ENCODE measurements at places on chromosomes 13 and 19.

- DNase-seq, result no peak
These were observed 378.8 kb downstream of the NDFIP2 start for GRCh38 chr13:79859756-79860155.

- no peak for DNase-seq
These were observed 202.4 kb downstream of the ITGBL1 start for GRCh38 chr13:101654883-101655282.

- no peak for DNase-seq
These were observed 45.2 kb upstream of the GPI start for GRCh38 chr19:34319785-34320184.

DNA sequence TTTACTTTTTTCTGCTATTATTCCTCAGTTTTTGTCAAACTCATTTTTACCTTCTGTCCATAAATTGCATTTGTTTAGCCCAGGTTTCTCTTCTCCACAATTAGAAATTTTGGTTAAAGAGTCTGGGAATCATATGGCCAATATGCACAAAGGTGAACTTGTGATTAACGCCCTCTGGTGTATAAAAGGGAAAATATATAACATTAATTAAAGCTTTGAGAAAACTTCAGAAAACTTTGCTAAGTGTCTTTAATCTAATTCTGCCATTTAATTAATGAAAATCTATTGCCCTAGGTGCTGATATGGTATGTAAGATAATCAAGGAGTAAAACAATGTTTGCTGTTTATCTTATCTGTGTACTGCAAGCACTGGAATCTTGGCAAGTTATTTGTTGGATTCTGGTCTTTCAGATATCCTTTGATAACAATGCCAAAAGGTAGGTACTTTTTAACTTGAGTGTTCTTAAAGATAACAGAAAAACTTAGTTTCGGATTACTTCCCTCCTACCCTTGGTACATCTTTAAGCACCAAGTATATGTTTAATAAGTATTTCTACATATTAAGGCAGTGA lies 402.6 kb downstream of the SUCLA2 start:
- DNase-seq, result no peak

- no peak for DNase-seq
These were observed 91.7 kb upstream of the ANKRD10 start for GRCh38 chr13:111006506-111007031.

GRCh38 chr19:32580353-32580900 lies 563 bp upstream of the PDCD5 start:
- no peak for DNase-seq

DNA sequence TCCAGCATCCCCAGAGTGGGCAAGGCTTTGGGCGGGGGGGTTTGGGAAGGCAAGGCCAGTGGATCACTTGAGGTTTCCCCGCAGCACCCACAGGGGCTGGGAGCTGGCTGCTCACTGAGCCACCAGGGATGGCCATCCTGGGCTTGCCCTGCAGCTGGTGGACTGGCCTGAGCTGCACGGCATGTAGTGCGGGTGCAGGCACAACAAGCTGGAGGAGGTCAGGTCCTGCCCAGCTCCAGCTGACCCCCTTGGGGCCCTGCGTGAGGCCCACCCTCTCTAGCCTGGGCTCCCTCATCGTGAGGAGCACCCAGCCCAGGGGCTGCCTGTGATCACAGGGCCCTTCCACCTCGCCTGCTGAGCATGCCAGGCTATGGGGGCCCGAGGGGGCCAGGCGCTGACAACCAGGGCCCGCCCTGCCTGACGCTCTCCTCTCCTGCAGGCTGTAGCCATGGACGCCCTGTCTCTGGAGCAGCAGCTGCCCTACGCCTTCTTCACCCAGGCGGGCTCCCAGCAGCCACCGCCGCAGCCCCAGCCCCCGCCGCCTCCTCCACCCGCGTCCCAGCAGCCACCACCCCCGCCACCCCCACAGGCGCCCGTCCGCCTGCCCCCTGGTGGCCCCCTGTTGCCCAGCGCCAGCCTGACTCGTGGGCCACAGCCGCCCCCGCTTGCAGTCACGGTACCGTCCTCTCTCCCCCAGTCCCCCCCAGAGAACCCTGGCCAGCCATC lies 22.9 kb downstream of the COMP start:
- DNase-seq, result no peak

- no peak for DNase-seq
These were observed 11.3 kb downstream of the GTPBP3 start for GRCh38 chr19:17348700-17349099.

DNA sequence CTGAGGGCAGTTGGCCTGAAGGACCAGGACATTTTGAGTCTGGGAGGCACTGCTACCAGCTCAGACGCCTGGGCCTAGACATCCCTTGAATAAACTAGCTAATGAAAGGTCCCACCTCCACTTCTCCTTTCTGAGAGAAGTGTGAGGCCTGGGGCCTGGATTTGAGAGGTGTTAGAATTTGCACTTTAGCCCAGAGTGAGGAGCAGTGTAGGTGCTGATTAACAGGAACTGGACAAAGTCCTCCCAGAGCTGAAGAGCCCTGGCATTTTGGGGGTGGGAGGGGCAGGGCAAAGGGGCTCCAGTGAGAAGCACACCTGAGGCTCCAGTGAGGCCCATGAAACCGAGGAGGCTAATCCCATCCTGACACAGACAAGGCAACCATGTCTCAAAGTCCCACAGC lies 15.2 kb upstream of the SLC1A5 start:
- no peak for DNase-seq

DNA sequence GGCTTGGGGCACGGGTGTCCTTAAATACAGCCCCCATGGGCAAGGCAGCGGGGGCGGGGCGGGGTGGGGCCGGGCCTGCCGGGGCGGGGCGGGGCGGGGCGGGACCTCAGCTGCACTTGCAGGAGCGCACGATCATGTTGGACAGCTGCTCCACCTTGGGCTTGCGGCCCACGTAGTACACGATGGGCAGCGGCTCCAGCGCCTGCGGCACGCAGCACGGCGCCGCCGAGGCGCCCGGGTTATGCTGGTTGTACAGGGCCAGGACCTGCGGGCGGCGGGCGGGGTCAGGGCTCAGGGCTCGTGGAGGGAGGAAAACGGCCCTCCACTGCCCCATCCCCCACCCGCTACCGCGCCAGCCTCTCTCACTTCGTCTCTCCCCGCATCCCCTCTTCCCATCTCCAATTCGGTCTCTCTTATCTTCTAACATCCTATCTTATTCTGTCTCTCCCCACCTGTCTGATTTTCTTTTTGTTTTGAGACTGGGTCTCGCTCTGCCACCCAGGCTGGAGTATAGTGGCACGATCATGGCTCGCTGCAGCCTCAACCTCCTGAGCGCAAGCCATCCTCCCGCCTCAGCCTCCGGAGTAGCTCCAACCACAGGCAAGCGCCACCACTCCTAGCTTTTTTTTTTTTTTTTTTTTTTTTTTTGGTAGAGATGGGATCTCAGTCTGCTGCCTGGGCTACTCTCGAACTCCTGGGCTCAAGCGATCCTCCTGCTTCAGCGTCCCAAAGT lies 21.1 kb downstream of the CCDC97 start:
- no peak for DNase-seq

DNA sequence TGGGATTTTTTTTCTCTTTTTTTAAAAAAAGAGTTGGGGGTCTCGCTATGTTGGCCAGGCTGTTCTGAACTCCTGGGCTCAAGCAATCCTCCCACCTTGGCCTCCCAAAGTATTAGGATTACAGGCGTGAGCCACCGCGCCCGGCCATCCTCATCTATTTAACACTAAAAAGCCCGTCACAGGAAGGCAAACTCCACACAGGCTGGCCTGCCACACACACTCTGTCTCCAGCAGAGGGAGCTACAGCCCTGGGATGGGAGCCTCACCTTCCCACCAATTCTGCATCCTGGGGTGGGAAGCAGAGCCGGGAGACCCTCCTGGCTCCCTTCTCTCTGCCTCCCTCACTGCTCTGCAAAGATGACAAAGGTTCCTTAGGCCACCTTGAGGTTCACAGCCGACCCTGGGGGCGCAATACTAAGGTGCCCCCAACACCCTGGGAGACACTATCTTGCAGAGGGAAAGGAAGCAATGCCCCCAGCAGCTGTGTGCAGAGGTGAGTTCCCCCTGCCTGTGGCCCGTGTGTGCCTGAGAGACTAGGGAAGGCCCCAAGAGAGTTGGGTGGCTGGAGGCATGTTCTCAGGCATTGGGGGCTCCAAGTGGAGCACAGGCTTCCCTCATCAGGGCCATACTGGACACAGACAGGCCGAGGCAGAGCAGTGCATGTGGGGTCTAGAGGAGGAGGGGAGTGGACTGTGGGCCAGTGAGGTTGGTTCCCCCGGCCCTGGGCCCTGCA lies 27.4 kb upstream of the TIMM44 start:
- DNase-seq, result peak; percentile 3

- DNase-seq, result no peak
These were observed 34.7 kb downstream of the VSTM2B start for GRCh38 chr19:29560313-29561075.

DNA sequence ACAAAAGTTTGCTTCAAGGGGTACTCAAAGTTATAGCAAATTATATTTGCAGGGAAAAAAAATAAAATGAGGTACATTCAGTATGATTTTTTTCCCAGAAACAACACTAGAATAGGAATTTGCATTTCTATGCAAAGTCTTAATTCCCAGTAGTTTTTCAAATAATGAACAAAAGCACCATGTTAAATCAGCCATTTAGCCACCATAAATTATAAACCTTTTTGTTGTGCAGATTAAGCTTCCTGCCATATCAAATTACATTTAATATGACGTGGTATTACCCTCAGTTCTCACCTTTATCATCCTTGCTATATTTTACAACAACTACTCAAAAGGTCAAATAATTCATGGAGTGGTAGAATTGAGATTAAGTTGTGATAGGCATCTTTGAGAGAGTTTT lies 136.6 kb upstream of the FRY start:
- no peak for DNase-seq

- no peak for DNase-seq
These were observed 112.3 kb downstream of the MIPEP start for GRCh38 chr13:23776698-23777574.

- no peak for DNase-seq
These were observed 1.3 kb downstream of the SLC25A42 start for GRCh38 chr19:19064811-19065745.

GRCh38 chr19:50252111-50252886 lies 48.9 kb downstream of the MYH14 start:
- no peak for DNase-seq

GRCh38 chr19:48645620-48646000 lies 377 bp downstream of the CA11 start:
- DNase-seq, result no peak

GRCh38 chr13:45763419-45763818 lies 61.3 kb downstream of the CBY2 start:
- DNase-seq, result no peak

DNA sequence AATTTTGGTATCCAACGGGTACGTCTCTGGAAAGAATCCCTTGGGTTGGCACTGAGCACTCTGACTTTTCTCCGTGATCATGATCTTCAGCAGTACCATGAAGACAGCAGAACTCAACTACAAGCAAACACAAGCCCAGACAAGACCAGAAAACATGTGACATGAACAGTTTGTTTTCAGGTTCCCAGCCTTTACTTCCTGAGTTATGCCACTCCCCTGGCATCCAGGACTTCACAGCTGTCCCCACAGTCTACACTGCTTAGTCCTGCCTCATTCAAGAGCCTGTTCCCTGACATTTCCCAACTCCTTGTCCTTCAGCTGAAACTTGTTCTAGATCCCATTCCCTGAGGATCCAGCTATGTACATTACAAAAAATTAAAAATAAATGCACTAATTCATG lies 4.9 kb upstream of the N4BP2L1 start:
- no peak for DNase-seq

DNA sequence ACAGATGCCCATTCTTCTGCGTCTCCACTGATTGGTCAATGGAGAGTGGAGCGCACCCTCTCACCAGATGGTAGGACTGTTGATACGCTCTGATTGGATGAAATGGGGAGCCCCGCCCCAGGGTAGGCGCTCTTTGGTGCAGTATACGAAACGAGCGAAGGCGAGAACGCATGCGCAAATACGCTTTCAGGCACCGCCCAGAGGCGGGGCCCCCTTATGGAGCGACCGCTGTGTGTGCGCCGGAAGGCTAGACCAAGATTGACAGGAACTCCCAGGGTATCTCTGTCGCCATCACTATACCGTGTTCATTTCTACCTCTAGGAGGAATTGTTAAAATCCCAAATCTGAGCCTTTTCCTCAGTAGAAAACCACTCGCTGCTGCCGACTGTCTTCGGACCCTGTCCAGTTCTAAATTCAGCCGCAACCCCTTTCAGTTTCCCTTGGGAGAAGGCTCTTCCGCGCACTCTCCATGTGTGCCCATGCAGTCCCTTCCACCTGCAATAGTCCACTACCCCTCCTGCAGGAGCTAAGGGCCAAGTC lies 720 bp upstream of the HNRNPL start:
- DNase-seq, result no peak

- DNase-seq, result no peak
These were observed at the start of gene CEACAM7 for GRCh38 chr19:41688098-41688497. Gene CEACAM7 (minus strand): TSS chr19:41688270. CDS start chr19:41688165, 105 bp downstream.

- DNase-seq, result peak; percentile 94
These were observed 90.1 kb downstream of the RGCC start for GRCh38 chr13:41547251-41548000.

DNA sequence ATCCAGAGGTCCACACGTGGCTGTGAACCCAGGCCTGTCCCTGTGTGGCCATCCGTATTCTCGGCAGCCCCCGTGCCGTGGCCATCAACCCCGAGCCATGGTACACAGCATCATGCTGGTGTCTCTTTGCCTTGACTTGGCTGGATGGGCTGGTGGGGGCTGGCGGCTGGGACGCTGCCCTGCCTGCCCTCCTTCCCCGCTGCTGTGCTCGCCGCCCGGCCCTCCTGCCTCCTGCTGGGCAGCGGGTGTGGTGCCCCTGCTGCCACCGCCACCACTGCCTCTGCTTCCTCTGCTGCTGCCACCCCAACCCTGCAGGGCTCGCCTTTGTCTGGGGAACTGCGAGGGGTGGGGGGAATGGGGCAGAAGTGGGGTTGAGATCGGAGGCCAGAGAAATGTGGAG lies 19.7 kb upstream of the EHD2 start:
- DNase-seq, result no peak

DNA sequence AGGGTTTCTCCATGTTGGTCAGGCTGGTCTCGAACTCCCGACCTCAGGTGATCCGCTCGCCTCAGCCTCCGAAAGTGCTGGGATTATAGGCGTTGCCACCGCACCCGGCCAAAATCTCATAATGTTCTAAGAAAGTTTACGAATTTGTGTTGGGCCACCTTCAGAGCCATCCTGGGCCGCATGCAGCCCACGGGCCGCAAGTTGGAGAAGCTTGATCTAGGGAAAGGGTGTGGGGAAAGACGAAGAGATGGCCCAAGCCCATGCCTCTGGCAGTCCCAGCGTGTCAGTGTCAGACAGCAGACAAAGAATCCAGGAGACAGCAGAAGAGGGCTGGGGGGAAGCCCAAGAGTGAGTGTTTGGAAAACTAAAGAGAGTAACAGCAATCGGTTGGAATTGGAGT lies 17.3 kb upstream of the PNMA8C start:
- no peak for DNase-seq

- no peak for DNase-seq
These were observed 145.5 kb downstream of the URI1 start for GRCh38 chr19:30087381-30088138.

All from hippocampal formation (tissue), 2 donors.